Stomach (tissue), 19 donors: ENCODE measurements at places on chromosomes 4 and X. TPM values are rescaled to one million over a fixed set of nuclear protein-coding genes. Genes with fewer than 3 reads are reported as not detected.
A peak's percentile ranks its signal among the peaks of the same experiment; 100 is the strongest.

The CCDC158 gene
- not detected for total RNA-seq

- no peak for DNase-seq
Measured at GRCh38 chr4:152509595-152510225, 26.2 kb downstream of the FBXW7 start.

The LONRF3 gene
- total RNA-seq: 79.1 TPM

The TRAPPC11 gene
- 95.1 TPM for total RNA-seq

GRCh38 chr4:140038031-140038533 lies 115.9 kb downstream of the MAML3 start:
- no peak for DNase-seq

DNA sequence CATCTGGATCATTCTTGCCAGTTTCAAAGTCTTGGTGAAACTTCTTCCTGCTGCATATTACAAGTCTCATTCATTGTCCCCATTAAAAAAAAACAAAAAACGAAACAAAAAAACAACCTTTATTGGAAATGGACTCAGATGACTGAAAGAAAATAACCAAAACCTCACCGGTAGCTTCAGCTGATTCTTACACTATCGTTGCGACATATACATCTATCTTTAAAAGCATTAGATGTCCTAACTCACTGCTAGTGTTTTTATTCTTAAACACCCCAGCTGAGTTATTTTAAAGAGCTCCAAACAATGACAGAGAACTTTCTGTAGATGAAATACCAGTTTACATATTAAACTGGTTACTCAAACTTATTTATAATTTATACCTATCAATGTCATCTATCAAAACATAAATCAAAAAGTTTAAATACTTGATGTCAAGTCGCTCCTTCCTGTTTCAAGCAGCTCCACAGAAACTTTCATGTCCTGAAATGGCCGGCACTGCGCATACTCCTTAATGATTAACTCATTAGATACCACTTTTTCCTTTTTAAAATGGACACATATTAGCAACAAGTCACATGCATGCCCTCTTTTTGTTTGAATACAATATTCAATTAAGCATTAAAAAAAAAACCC lies 87.2 kb downstream of the HPRT1 start:
- DNase-seq: peak; percentile 54

DNA sequence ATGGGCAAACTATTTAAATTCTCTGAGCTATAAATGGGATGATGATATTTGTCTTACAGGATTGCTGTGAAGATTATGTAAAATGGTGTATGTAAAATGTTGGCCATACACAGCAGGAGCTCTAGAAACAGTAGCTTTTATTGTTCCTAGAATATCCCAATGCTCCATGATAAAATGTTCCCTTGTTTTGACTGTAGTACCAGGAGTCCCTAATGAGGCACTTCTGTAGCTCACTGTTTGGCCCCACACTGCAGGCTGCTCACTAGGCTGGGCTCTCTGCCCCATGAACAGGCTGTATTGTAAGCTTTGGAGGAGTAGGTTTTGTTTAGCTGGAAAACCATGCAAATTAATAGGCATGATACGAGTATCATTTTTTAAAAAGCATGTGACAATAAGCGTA lies 3.3 kb upstream of the FGA start:
- peak; percentile 7 for DNase-seq

- DNase-seq: no peak
Measured at GRCh38 chr4:33013282-33013681, 2293.1 kb downstream of the PCDH7 start.

- peak; percentile 62 for DNase-seq
Measured at GRCh38 chrX:55488593-55489313, 895 bp downstream of the USP51 start.

GRCh38 chr4:98314791-98315565 lies 53.8 kb downstream of the RAP1GDS1 start:
- no peak for DNase-seq

The USP51 gene
- total RNA-seq: 0.29 TPM

The HSFX4 gene
- total RNA-seq: not detected

DNA sequence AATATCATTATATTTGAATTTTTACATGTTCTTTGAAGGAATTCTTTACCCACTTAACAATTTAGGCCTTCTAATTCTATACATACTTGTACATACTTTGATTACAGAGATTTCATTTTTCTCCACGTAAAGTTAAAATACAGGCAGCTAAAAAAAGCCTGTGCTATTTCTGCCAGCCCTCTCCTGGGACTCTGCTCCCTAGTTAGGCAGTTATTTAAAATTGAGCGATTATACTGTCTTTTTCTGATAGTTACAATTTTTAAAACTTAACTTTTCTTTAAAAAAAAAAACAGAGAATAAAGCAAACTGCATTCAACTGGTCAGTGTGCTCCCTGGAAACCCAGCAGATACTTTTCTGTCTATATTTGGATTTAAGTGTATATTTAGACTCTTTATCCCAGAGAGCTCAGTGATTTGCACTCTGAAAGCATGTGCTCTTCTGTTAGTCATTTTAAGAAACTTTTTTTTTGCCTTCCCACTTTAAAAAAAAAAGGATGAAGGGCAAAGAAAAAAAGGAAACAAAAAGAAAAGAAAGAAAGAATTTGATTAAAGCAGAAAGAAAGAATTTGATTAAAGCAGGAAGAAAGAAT lies 18.1 kb upstream of the FAM241A start:
- DNase-seq: no peak

The HSD17B13 gene
- total RNA-seq: 0.45 TPM

DNA sequence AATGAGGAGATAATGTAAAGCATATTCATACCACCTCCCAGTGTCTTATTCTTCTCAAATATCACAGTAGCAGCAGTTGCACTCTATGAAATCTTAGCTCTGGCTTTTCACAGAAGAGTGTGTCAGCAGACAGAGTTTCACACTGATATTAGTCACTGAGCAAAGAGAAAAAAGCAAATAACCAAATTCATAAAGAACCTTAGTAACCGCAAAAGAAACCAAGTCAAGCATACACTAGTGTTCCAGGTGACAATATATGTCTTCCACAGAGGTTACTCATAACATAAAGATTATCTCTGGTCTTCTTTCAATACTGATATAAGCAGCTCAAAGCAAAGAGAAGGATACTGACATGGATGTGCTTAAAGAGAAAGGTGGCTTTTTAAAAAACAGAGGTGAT lies 181.7 kb upstream of the EDNRA start:
- DNase-seq: no peak

The GRPR gene
- 1.1 TPM for total RNA-seq

The GAGE2A gene
- total RNA-seq: not detected

GRCh38 chr4:91113130-91113706 lies 986.0 kb downstream of the CCSER1 start:
- peak; percentile 48 for DNase-seq

The ADH6 gene
- total RNA-seq: not detected

DNA sequence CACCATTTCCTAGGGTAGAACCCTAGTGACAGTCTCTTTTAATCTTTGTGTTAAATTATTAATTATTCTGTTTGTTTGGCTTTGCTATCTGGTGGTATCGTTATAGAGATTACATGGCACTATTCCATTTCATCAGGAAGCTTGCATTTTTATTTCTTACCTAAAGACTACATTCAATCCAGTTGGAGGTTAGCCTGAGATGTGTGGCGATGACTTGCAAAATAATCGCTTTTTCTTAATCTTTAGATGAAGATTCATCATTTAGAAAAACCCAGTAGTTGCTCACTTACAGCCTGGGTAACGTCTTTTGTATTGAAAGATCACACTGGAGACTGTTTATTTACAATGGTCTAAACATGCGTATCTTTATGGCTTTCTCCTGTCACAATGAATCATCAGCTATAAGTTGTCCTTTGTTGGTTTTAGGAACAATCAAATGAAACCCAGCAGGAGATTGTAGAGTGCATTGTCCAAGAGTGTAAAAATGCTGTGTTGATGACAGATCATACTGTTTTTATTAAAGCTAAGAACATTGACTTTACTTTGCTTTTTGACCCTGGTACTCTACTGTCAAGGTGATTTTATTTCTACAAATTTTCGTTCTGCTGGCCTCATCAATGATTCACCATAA lies 281.7 kb upstream of the PITX2 start:
- DNase-seq: no peak

The SHROOM3 gene
- 84.0 TPM for total RNA-seq

- no peak for DNase-seq
Measured at GRCh38 chrX:43716696-43717095, 60.6 kb downstream of the MAOA start.

- peak; percentile 35 for DNase-seq
Measured at GRCh38 chr4:46931981-46932380, 22.9 kb upstream of the COX7B2 start.

GRCh38 chr4:109629775-109630174 lies 69.7 kb downstream of the MCUB start:
- no peak for DNase-seq

DNA sequence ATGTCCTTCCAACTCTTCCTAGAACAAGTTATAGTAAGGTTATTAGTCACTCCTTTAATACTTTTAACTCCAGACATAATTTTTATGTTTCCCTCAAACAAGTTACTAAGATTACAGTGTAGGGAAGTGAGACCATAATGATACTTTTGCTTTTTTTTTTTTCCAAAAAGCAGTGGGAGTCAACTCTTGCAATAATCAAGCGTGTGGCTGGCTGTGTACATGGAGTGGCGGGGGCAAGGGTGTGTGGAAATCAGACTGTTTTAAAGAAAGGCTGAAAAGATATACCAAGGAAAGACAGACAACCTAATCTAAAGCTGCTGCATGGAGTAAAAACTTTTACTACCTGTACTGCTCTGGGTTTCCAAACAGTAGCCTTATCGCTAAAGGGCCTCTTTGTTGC lies 4.1 kb downstream of the NOA1 start:
- DNase-seq: no peak

GRCh38 chr4:123976285-123976684 lies 579.7 kb downstream of the SPRY1 start:
- DNase-seq: no peak

DNA sequence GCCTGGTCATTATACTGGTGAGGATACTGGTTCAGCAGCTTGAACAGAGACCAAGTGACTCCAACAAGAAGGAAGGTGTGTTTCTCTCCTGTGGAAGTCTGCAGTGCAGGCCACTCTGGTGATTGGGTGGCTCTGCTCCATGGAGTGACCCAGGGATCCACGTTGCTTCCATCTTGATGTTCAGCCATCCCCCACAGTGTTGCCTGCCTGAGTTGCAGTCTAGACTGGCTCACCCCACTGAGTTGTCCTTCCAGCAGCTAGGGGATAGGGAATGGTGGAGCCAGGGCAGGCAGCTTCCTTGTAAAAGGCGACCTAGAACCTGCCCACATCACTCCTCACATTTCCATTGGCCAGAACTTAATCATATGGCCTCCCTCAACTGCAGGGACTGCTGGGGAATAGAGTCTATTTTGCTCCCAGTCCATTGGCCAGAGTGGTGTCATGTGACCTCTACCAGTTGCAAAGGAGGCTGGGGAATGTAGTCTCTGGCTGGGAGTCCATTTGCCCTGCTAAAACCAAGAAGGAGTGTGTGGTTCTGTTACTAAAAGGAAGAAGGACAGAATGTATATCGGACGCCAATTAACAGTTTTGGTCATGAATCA lies 8.0 kb downstream of the MAN2B2 start:
- no peak for DNase-seq

The ANK2 gene
- 123 TPM for total RNA-seq

GRCh38 chr4:2526559-2526958 lies 9.9 kb upstream of the FAM193A start:
- DNase-seq: no peak

The TSPAN5 gene
- total RNA-seq: 18.1 TPM

- DNase-seq: no peak
Measured at GRCh38 chrX:26848511-26848910, 614.6 kb downstream of the PPP4R3C start.

- DNase-seq: no peak
Measured at GRCh38 chr4:119049342-119049741, 86.3 kb upstream of the MYOZ2 start.
